ENCODE measurements at places on chromosomes 5 and 9. TPM values are rescaled to one million over a fixed set of nuclear protein-coding genes. Genes with fewer than 3 reads are reported as not detected.
A peak's percentile ranks its signal among the peaks of the same experiment; 100 is the strongest.

- no peak for DNase-seq
These were observed 99.1 kb downstream of the ADAMTSL1 start for GRCh38 chr9:18573021-18573556.

DNA sequence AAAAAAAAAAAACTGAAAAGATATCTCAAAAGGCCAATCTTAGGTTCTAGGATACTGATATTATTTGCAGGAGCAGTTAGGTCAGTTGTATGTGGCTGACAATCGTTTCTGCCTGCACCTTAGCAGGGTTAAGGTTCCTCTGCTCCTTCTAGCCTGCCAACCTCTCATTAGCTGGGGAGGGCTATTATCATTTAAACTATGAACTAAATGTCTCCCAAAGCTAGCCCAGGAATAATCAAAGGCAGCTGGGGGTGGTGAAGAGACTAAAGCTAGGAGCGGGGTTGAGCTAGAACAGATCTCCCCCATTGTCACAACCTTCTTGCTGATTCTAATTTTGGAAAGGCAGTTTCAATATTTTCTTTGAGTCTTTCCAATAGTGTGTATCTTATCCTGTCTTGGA lies 99.9 kb downstream of the ICE1 start:
- DNase-seq, result no peak

- DNase-seq, result no peak
These were observed 18.1 kb upstream of the BNC2 start for GRCh38 chr9:16888594-16888993.

DNA sequence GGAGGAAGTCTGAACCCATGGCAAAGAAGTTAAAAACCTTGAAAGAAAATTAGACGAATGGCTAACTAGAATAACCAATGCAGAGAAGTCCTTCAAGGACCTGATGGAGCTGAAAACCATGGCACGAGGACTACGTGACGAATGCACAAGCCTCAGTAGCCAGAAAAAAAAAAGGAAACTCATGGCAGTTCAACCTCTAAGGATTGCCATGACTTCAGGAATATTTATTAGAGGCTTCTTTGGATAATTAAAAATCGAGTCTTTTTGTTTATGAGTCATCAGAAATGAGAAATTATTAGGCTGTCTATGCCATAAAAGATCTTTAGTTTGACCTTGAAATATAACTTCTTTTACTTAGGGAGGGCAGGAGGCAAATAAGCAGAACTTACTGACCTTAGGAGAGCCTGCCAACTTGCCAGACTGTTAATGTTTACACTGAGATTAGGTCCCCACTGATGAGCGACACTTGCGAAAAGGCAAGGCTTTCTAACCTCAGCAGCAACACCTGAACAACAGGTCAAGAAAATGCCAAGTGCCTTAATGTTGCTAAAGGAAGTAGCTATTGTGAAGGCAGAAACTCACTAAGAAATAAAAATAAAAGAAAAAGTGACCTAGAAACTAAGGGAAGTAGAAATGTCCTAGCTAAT lies 55.2 kb upstream of the TUSC1 start:
- DNase-seq, result no peak

DNA sequence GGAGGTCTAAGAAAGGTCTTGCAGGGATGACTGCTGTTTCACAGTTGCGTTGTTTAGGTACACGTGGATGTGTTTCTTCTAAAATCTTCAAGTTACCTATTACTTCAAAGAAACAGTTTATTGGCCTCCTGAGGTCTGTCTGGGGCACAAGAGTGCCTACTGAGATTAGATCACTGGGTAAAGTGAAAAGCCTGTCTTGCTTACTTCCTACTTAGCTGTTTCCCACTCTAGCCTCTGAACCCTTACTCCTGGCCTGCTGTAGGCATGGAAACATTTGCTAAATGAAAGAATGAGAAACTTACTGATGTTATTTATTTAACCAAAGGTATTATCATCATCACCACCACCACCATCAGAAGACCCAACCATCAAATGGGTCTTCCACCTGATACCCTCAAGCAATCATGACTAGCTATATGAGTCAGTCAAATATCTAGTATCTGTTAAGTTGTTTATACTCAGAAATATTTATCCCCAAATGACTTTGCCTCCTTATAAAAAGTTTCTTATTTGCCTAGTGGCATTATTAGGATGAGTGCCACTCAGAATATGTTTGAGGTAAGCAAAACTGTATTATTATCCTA lies 92.5 kb downstream of the ELAVL2 start:
- DNase-seq, result no peak

GRCh38 chr5:53180991-53181390 lies 71.4 kb upstream of the MOCS2 start:
- no peak for DNase-seq

DNA sequence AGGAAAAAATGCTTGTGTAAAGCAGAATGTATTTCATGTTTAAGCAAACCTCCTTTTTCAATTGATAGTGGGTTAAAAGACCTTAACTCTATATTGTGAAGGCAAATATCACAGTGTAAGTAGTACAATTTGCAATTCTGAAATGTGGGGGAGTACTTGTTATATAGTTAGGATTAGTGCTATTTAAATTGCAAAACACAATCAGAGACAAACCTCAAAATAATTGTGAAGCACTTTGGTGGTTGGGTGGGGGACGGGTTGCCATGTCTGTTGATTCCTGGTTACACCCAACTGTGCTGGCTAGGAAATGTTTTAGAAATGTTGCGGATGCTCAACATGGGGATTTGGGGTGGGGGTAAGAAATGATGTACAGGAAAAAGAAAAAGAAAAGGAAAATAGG lies 37.4 kb downstream of the EGFLAM start:
- DNase-seq, result no peak

- DNase-seq, result peak; percentile 66
These were observed 28.7 kb downstream of the LARP1 start for GRCh38 chr5:154783774-154784460.

- DNase-seq, result no peak
These were observed 99.6 kb downstream of the SLCO4C1 start for GRCh38 chr5:102196481-102196880.

DNA sequence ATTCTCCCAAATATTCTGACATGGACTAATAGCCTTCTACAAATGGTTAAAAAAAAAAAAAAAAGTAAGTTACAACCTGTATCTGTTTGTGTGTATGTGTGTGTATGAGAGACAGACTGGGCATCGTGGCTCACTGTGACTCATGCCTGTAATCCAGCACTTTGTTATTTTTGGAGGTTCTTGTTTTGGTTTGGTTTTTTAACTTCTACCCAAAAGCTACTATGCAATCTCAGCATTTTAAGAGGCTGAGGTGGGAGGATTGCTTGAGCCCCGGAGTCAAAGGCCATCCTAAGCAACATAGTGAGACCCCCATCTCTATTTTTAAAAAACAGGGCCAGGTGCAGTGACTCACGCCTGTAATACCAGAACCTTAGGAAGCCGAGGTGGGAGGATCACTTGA lies 17.6 kb upstream of the HAVCR1 start:
- DNase-seq, result peak; percentile 23

- DNase-seq, result no peak
These were observed 442 bp downstream of the ZNF510 start for GRCh38 chr9:96777426-96777864.

GRCh38 chr9:32590898-32591297 lies 17.9 kb upstream of the NDUFB6 start:
- DNase-seq, result no peak

DNA sequence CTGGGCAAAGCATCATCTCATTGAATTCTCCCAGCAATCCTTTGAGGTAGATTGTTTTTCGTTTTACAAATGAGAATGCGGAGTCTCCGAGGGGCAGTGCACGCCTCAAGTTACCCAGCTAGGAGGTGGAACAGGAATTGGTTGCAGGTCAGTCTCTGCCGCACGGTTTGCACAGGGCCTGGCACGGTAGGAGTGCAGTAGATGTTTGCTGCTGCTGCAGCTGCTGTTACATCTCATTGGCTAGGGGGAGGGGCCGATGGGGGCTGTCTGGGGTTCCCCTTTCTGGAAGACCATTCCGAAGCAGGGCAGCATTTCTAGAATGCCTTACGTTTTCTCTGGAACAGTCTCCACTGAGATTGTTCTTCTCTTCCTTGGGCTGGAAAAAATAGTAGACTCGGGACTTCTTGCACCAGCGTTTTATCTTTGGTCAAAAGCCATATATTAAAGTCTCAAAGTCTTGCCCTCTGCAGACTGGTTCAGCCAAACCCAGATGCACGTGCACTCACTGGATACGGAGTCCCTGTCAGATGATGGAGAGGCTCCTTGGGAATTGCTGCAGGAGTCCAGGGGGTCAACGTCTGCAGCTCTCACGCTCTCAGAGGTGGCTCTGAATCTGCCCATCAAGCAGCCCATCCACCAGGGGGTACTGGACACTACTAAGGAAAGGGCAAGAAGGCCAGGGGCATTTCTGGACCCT lies 1.2 kb downstream of the USP20 start:
- DNase-seq, result peak; percentile 8

- peak; percentile 18 for DNase-seq
These were observed 95.0 kb downstream of the C5orf15 start for GRCh38 chr5:133873449-133873848.

DNA sequence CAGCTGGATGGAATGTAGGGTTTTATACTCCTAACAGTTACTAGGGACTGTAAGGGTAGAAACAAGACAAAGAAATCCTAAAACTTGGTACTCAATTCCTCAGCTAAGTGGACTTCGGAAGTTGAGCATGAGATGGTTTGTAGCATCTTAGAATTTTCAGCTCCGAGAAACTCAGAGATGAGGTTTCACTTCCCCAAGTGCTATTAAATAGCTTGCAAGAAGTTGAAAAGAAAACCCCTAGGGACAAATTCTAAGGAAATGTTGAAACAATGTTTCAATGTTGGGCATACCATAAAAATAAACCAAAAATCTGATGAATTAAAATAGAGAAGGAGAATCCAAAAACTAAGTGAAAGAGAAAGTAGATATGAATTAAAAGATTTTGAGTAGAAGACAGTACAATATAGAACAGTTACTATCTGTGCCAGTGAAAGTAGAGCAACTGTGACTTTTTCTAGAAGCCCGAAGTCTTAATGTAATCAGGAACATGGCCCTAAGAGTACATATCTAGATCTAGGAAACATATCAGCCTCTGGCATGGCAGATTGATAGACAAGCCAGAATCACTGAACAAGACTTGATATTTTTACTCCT lies 308.6 kb upstream of the RGMB start:
- peak; percentile 48 for DNase-seq

Gene SYNPO
- 3.9 TPM for total RNA-seq

Gene PHYKPL
- 25.0 TPM for total RNA-seq

Gene TNC
- 8.3 TPM for total RNA-seq

Gene ADRB2
- total RNA-seq, result 0.16 TPM

Gene MED22
- 19.7 TPM for total RNA-seq

Gene FOXD4
- 0.27 TPM for total RNA-seq

Gene YTHDC2
- 24.0 TPM for total RNA-seq

Gene FKBP15
- total RNA-seq, result 10.5 TPM
